ENCODE measurements at places on chromosomes 12 and 14.

GRCh38 chr12:105256921-105257320 lies 20.9 kb upstream of the APPL2 start:
- DNase-seq, result no peak

- no peak for DNase-seq
These were observed 8.7 kb downstream of the OR11H4 start for GRCh38 chr14:20247646-20248246.

DNA sequence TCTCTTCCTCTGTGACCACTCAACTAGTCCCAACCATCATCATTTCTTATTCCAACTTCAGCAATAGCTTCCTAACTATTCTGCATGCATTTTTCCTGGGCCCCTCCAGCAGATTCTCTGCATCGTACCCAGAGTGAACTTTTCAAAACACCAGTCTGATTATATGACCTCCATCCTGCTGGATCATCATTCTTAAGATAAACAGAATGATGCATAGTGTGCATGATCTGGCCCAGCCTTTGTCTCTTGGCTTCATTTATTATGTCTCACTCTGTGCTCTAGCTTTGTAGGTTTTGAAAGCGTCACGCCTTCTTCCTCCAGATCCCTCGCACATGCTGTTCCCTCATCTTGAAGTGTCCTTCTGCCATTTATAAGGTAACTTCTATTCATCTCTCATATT lies 46.3 kb upstream of the SLC38A4 start:
- no peak for DNase-seq

- DNase-seq, result no peak
These were observed 131.8 kb upstream of the MAP1LC3B2 start for GRCh38 chr12:116427200-116427930.

DNA sequence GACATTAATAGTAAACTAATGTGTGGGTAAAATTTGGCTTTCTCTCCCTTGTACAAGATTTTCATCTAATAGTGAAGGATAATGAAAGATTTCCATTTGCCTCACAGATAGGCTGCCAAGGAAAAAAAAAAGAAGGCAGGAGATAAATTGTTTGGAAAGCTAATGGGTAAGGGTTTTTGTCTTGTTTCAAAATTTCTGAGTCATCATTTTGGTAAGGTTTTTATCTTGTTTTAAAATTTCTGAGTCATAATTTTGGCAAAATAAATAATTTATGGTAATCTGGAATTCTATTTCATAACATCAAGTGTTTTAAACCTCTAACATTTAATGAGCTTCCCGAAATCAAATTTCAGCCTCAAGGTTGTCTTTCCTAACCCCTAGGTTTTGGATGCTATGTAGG lies 1035.7 kb upstream of the FBXO33 start:
- no peak for DNase-seq

DNA sequence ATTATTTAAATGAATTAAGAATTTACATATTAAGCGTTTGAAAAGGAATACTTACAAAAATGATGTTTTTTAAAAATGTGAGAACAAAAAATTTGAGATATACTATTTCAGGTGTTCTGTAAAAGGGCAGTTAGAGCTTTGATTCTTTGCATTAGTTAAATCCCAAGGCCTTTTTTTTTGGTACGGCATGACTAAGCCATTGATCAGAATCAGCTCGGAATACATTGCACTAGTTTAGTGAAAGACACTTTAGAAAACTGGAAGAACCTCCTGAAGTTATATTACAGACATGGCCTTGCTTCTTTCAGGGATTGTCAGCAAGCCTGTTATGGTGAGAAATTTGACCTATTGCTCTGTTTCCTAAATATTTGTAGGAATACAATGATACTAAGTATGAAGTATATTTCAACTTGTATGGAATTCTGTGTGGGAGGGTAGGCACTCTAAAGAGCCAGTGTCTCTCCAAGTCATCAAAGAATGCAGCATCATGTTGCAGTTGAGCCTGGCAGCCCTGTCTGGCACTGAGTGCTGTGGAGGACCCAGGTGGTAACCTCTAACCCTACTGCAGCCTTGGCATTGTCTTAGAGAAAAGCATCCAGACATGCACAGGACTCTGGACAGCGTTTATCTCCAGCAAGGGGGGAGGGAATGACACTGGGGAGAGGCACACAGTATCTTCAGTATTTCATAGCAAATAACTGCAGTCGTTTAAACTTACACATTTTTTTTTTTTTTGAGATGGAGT lies 1.5 kb downstream of the KLC1 start:
- DNase-seq, result no peak

- no peak for DNase-seq
These were observed 126.0 kb upstream of the FRMD6 start for GRCh38 chr14:51525739-51526138.

DNA sequence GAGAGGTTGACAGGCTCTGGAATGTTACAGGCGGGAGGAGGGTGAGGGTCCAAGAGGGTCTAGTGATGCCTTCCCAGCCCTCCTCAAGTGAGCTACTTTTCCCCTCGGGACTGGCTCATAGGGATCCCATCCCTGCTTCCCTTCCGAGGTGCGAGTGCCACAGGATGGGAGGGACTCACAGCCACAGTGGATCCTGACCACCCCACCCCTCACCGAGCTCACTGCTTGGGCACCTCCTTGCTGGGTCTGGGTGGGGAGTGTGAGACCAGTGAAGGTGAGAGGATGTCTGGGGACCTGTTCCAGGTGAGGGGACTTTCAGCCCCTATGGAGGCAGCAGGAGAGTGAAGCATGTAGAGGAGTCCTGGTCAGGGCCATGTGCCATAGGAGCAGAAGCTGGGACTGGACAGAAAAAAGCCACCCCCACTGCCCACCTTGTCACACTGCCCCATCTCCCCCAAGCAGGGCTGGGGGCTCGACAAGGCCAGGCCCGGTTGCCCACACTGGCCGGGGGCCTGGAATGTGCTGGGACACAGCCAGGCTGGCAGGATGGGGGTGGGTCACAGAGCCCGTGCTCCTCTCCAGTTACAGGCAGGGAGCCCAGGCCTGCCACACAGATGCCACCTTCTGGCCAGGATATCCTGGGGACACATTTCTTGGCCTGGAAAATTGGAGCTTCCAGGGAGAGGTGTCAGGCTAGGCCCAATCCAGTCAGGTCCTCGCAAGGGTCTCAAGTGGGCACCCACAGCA lies 1.7 kb upstream of the TNS2 start:
- DNase-seq, result no peak

GRCh38 chr14:98694541-98694940 lies 577.5 kb downstream of the BCL11B start:
- DNase-seq, result no peak

DNA sequence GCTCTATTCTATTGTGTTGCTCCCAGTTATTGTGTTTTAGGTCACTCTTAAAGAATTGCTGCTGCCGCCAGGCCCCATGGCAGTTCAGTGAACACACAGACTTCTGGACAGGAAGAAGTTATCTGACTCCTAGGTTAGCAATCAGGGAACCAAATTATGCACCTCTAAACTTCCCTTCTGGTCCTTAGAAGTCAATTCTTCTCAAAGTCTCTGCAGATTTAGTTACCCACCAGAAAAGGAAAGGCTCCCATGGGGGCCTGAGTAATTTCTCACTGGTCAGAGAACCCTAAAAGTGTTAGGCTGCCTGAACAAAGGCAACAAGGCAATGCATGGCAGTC lies 10.0 kb downstream of the EMP1 start:
- DNase-seq, result no peak

- DNase-seq, result no peak
These were observed 207.6 kb upstream of the FOXN3 start for GRCh38 chr14:89624500-89625156.

DNA sequence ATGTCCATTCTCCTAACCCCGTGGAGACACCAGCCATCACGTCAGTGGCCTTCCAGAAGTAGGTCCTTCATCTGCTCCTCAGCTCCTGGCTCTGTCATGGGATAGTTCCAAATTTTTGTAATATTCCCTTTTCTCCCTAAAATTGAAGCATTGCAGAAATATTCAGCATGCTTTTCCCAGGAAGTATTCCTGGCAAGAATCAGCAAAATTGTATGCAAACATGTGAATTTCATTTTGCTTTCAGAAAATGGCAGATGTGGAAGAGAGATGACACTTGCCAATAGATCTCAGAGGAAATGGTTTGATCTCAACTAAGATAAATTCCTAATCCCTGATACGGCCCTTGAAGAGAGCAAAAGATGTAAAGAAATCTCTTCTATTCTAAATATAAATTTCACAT lies 298.9 kb downstream of the ITPR2 start:
- DNase-seq, result no peak

GRCh38 chr14:70893858-70894291 lies 13.4 kb upstream of the PCNX1 start:
- DNase-seq, result no peak

GRCh38 chr12:104555648-104556047 lies 98.9 kb downstream of the CHST11 start:
- DNase-seq, result no peak

DNA sequence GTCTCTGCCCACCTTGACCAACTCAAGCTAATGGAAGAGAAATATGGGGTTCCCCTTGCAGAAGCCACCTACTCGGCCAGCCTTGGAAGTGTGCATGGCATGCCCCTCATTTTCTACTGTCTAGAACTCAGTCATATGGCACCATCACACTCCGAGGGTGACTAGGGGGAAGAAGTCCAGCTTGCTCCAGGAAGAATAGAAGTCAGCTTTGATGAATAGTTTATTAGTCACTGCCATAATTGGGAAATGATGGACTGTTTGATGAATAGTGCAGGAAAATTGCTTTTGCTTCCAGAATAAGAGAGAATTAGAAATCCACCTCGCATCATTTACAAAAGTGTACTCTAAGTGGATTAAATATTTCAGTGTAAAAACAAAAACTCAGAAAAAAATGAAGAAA lies 1030.6 kb downstream of the VRK1 start:
- no peak for DNase-seq

- DNase-seq, result no peak
These were observed 74.2 kb upstream of the RASSF8 start for GRCh38 chr12:25884024-25884919.

DNA sequence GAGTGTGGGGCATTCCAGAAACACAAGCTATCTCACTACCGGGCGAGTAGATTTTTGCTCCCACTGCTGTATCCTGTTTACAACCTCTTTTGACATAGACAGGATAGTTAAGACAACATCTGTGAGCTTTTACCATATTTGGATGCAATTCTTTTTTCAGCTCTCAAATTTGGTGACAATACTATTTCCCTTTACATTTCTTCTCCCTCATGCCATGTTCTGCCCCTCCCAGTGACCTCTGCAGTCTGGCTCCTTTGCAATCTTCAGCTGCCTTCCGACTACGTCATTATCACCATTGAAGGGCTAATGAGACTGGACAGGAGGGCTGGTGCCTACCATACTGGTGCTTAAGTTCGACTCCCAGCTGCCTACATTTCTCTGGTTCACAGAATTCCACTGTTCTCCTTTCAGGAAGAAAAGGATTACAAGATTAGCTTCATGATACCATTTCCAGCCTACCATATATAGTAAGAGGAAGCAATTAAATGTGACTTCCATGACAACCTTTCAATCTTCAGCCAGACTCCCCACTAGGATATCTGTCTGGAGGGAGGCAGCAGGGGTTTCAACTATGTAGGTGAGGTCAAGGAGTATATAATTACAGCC lies 251.6 kb downstream of the PHLDA1 start:
- no peak for DNase-seq

DNA sequence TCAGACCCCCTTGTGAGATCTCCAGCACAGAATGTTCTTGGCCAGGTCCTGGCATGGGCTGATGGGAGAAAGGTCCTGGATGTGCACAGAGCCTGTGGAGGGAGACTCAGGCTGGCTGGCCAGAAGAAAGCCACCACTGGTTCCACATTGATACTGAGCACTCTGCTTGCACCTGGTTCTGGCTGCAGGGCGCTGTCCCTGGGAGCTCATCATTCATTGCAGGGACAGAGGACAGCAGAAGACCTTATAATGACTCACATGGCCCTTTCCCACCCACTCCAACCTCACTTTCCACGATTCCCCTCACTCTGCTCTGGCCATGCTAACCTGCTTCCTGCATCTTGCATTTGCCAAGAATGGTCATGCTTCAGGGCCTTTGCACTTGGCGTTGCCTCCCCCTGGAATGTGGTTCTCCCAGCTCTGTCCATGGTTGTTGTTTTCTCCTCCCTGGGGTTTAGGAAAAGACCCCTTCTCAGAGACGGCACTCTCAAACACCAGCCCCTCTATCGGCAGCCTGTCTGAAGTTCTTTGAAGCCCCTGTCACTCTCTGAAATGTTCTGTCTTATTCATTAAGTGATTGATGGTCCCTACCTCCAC lies 10.3 kb downstream of the KRT7 start:
- DNase-seq, result no peak

- DNase-seq, result no peak
These were observed 74.4 kb downstream of the CEP128 start for GRCh38 chr14:80867091-80867490.

GRCh38 chr14:68427550-68427890 lies 365.3 kb downstream of the ZFP36L1 start:
- DNase-seq, result no peak

GRCh38 chr14:52259434-52259833 lies 8.1 kb upstream of the PTGDR start:
- no peak for DNase-seq

GRCh38 chr12:96883571-96883970 lies 23.5 kb upstream of the NEDD1 start:
- no peak for DNase-seq

DNA sequence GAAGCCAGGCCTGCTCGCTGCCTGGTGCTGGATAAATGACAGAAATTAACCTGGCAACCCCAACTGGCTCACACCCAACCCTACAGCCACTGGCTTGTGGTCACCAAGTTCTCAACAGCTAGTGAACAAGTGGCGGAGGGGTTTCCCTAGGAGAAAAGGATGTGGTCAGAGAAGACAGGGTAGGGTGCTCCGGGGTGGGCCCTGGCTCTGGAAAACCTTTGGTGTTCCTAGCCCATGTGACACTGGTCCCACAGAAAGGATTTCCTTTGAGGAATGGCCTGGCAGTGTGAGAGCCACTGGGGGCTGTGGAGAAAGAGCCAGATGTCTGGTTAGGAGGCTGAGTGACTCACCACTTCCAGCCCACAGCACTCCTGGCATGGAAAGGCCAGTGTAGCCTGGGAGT lies 8.7 kb downstream of the SYNE3 start:
- no peak for DNase-seq

DNA sequence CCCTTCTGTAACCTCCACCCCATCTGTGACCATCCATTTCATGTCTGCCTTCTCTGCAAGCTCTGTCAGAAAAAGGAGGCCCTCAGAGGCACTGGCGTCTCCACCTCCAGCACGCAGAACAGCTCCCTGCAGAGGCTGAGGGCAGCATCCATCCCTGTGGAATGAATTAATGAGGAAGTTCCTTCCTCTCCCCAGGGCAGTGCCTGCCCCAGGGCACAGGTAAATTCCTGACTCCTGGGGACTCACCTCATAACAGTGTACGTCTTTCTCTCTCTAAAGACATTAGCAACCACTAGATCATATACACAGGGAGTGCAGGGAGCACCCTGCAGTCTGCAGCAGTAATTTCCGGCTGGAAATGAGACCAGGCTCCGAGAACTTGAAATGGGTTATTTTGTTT lies 155.0 kb upstream of the TMEM132C start:
- DNase-seq, result no peak

DNA sequence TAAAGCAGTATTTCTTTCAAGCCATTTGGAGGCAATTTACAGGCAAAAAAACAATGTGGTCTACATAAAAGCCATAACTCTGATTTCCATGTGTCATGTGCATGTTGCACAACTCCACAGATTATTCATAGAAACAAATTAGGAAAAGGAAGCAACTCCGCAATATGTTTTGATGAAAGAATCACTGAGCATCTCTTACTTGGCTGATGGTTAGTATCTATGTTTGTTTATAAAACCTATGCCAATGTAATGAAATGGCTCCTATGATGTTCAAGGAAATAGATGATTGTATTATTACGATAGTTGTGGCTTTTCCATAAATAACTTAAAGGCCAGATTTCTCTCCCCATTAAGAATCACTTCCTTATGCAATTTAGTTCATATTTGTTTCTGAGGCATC lies 373.7 kb downstream of the CCDC91 start:
- DNase-seq, result no peak

Measured in HL-60 (cell line).